Omental fat pad (tissue), 4 donors: ENCODE measurements at places on chromosomes 4 and X. TPM values are rescaled to one million over a fixed set of nuclear protein-coding genes. Genes with fewer than 3 reads are reported as not detected.

Gene CYTL1
- 1.1 TPM for total RNA-seq

Gene PCDH19
- total RNA-seq, result 1.7 TPM

Gene DCAF8L2
- total RNA-seq, result not detected

Gene LGI2
- total RNA-seq, result 6.4 TPM

Gene ANKRD50
- 15.3 TPM for total RNA-seq

Gene ANXA3
- total RNA-seq, result 76.3 TPM

Gene NXF2B
- total RNA-seq, result not detected
